ENCODE measurements at places on chromosomes 13 and 19.
A peak's percentile ranks its signal among the peaks of the same experiment; 100 is the strongest.

- DNase-seq, result no peak
Measured at GRCh38 chr19:18364826-18365528, 21.0 kb upstream of the GDF15 start.

- no peak for DNase-seq
Measured at GRCh38 chr13:37460166-37460565, 138.4 kb downstream of the POSTN start.

- DNase-seq, result no peak
Measured at GRCh38 chr13:28564030-28564429, 69.1 kb upstream of the FLT1 start.

DNA sequence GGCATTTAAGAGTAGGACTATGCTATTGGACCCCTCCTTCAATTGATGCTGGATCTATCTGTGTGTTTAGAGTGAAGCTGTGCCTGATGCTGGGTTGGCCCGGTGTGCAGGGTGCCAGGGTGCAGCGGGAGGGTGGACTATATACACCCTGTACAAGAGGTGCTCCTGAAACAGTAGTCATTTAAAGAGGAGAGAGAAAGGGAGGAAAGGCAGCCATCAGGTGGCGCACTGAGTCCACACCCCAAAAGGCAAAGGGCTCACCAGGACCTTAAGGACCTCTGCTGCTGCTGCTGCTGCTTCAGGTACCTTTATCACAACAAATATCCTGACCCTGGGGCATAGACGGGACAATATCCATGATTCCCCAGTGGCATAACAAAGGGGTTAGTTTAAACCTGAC lies 39.4 kb downstream of the ZNF136 start:
- DNase-seq, result peak; percentile 53

GRCh38 chr13:113902986-113903775 lies 39.3 kb upstream of the GAS6 start:
- no peak for DNase-seq

DNA sequence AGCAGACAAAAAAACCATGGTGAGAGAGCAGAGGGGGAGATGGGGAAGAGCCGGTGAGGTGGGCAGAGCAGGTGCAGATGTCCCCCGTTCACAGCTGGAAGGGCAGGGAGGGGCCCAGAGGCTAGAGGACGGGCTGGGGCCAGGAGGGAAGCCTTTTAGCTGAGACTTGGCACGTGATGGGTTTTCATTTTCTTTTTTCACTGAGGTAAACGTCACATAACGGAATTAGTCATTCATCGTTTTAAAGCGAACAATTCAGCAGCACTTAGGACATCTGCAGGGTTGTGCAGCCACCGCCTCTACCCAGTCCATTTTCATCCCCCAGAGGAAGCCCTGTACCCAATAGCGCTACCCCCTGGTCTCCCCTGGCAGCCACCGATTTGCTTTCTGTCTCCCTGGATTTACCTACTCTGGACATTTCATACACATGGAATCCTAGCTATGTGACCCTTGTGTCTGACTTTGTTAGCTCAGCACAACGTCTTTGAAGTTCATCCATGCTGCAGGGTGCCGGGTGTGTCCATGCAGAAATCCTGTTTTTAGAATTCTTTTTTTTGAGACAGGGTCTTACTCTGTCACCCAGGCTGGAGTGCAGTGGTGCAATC lies 16.0 kb upstream of the EMC10 start:
- DNase-seq, result no peak

- DNase-seq, result no peak
Measured at GRCh38 chr13:89380101-89380500, 1708.9 kb downstream of the SLITRK5 start.

- peak; percentile 93 for DNase-seq
Measured at GRCh38 chr19:36915992-36916830, at the start of the genes ZNF568 and ZNF829. ZNF568 (plus strand) TSS chr19:36916332; CDS start chr19:36922771, 6,439 bp downstream. ZNF829 (minus strand) TSS chr19:36916291; CDS start chr19:36915167, 1,124 bp downstream.

- no peak for DNase-seq
Measured at GRCh38 chr19:56112313-56112709, 8.8 kb downstream of the ZNF787 start.

DNA sequence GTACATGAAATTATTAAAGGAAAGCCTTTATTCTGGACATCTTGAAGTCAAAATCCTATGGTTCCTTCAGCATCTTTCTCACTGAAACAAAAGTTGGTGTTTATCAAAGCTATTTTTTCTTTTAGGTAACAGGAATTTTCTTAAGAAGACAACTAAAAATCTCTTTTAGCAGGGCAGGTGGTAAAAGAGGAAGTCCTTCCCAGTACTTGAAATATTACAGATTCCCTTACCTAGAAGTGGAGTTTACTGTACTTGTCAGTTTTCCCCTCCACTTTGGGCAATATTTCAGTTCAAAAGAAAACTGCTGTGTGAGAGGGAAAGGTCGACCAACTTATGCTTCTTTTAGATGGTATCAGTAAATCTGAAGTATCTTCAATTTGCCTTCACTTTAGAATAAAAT lies 64.3 kb upstream of the TDRD3 start:
- no peak for DNase-seq

DNA sequence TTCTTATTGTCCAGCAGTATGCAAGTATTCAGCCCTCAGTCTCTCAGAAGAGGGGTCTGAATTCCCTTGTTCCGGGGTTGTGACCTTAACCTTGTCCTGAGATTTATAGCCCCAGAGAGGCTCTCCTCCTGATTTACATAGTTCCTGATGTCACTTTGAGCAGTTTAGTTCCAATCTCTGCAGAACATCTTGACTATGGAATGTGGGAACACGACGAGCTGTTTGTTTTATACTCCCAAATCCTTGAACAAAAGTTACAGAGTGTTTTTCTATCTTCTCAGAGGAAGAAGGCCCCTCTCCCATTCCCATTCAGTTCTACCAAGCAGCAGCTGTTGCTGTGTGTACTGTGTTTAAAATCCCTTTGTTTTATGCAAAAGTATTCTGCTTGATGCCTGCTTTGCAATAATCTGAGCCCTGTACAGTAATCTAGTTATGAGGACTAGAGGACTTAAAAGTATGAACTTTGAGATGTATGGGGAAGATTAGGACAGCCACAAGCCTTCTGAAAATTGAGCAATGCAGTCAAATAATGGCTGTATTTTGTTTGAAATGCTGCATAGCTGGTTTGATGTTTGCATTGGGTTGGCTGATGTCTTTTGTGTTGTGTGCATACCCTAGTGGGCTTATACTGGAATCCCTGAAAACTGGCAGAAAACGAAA lies 74.7 kb downstream of the KL start:
- no peak for DNase-seq

DNA sequence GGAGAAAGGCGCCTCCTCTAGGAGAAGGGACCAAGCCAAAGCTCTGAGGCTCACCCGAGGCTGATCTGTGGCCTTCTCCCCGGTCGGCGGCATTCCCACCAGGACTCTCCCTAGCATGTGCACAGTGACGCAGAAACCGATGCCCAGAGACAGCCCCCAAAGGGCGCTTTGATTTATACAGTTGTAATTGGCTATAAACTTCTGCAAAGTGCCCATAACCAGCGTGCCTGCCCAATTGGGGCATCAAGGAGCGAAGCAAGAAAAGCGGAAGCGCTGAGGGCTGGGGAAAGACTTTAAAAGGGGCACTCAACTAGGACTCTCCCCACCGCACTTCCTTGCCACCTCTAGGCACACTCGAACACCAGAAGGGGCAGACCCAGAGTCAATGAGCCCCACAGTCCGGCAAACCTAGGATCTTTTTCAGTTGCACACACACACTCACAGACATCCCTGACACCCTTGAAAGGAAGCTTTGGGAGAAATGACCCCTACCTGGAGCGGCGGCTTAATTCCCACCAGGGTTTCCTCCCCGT lies 1.8 kb downstream of the CDX2 start:
- no peak for DNase-seq

DNA sequence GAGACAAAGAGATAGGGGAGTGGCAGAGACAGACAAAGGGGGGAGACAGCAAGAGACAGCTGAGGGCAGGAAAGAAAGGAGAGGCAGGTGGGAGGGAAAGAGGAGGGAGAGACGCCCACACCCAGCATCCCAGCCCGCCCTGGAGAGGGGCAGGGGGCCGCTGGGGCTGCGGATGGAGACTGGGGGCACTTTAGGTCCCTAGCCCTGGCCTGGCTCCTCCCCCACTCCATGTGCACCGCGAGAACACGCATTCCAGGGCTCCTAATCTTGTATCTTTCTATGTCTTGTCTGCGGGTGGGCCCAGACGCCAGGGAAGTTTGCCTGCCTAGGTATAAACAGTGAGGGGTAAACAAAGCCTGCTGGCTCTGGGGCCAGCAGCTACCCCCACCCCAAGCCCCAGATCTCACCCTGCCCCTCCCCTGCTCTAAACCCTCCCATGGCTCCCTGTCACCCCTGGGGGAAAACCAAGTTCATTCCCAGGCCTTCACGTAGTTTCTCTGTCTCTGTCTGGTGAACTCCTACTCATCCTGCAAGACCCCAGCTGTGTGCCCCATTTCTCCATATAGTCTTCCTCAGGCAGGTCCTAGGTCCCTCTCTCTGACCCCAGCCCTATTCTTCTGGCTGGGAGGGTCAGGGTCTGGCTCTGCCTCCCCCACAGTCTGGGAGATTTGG lies 5.7 kb downstream of the TLE5 start:
- no peak for DNase-seq

DNA sequence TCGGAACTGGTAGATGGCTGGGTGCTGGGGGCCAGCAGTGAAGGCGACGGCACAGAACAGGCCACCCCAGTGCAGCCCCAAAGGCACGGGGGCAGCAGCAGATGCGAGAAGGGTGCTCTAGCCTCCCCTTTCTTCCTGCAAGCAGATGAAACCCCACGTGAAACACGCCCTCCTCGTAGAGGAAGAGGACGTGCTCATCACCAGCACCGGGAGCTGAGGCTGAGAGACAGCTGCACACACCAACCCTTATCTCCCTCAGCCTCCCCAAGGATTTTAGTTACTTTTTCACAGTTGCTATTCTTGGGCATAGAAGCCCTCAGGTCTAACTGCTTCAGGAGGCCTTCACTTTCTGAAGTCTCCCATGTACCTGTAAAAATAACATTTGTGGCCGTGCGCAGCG lies 11.9 kb downstream of the ZNF787 start:
- DNase-seq, result no peak

- no peak for DNase-seq
Measured at GRCh38 chr19:2815923-2816322, 3.7 kb upstream of the ZNF554 start.

DNA sequence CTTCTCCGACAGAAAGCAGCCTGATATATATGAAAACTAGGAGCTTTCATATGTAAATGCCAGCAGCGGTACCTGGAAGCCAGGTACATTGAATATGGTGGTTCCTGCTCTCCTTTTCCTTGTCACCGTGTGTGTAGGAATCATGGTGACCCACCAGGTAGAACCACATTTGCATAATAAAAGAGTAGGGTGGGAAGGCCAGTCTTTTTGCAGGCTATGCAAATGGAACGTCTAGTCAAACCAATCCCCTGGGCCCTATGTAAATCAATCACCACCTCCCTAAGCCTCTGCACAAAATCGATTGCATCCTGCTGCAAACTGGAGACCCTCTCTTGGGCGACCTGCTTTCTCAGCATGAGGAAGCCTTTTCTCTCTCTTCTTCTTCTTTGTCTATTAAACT lies 22.2 kb upstream of the ZNF181 start:
- DNase-seq, result no peak

- DNase-seq, result no peak
Measured at GRCh38 chr13:42170029-42170428, 101.9 kb upstream of the AKAP11 start.

GRCh38 chr19:53101518-53101917 lies 1.7 kb downstream of the ZNF160 start:
- DNase-seq, result no peak

DNA sequence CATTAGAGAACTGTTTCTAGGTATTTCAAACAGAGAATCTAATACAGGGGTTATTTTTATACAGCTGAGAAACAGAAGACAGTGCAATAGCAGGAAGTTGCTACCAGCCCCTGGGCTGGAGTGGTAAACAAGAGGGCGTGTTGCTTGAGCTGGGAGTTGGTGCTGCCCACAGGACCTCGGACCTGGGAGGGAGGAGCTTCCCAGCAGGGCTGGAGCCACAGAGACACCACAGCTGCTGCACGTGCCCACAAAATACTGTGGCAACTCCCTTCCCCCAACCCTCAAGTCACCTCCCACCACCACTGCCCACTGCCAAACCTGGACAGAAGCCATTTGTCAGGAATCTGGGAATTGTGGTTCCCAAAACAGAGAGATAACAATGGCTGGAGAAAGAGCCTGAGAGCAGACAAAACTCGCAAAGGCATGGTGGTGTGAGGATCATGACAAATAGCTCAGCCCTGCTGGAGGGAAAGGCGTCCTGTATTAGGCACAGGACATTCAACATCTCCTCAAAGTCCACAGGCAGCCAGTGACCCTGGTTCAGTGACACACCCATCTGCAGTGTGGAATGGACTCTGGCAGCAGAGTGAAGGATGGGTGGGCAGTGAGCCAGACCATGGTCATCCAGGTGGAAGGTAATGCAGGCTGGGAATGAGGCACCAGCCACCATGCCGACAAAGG lies 57.2 kb downstream of the SPATA13 start:
- no peak for DNase-seq

DNA sequence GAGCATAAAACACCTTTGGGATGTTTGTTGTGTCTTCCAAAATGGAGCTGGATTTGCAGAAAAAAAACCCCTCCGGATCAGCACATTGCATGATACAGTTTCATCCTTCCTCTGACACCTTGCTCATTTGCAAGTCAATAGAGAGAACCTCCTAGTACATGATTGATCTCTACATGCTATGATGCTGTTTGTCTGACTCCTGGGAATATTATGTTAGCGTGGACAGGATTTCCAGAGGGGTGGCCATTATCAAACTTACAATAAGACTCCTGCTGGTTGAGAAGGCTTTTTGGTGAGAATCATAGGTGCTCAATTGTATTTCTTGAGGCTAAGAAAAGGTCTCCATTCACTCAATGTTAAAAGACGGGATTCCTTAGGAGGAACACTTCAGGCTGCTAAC lies 75.9 kb upstream of the SCEL start:
- DNase-seq, result no peak

- DNase-seq, result no peak
Measured at GRCh38 chr19:7762719-7763293, at the start of gene CLEC4M. CLEC4M (plus strand) TSS chr19:7763243; CDS start chr19:7763267, 24 bp downstream.

DNA sequence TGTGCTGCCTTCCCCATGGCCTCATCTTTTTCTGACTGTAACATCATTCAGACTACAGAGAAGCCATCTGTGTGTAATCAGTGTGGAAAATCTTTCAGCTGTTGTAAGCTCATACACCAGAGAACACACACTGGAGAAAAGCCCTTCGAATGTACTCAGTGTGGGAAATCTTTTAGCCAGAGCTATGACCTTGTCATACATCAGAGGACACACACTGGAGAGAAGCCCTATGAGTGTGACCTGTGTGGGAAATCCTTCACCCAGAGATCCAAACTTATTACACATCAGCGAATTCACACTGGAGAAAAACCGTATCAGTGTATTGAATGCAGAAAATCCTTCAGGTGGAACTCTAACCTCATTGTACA lies 17.2 kb upstream of the ZNF8 start:
- DNase-seq, result no peak

GRCh38 chr13:100409132-100409531 lies 179.5 kb downstream of the GGACT start:
- DNase-seq, result no peak

GRCh38 chr13:31485651-31486051 lies 253.7 kb upstream of the RXFP2 start:
- no peak for DNase-seq

- no peak for DNase-seq
Measured at GRCh38 chr19:44576843-44577565, 36.4 kb upstream of the IGSF23 start.
